ENCODE measurements at places on chromosomes 2 and 18.

- DNase-seq = no peak
Observed at GRCh38 chr2:179332903-179333302, 68.3 kb upstream of the SESTD1 start.

GRCh38 chr18:47683774-47684173 lies 246.7 kb downstream of the SMAD2 start:
- no peak for DNase-seq

- no peak for DNase-seq
Observed at GRCh38 chr18:27005589-27005988, 140.1 kb upstream of the AQP4 start.

DNA sequence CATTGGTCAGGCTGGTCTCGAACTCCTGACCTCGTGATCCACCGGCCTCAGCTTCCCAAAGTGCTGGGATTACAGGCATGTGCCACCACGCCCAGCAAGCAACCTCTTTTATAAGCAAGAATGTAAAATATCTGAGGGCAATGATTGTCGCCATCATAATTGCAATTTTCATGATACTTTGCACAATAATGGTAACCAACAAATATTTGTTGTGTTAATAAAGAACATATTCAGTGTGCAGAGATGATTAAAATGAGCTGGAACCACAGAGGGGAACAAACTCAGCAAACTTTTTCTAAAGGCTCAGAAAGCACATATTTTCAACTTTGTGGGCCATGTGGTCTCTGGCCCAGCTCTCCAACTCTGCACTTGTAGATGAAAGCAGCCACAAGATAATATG lies 115.2 kb upstream of the SIX2 start:
- no peak for DNase-seq

DNA sequence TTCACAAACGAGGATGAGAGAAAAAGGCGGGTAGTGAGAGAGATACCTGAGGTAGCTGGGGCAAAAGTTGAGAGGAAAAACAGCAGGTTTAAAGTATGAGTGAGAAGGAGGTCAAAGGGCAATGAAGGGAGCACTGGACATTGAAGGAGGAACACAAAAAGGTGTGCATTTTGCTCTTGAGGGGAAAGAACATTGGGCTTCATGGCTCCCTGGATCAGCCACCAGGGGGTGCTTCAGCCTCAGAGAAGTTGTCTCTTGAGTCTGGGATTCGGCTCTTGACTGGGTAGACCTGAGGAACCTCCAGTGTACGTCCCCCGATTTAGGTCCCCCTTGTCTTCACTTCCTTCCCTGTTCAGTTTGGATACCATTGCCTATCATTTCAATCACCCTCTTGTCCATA lies 128.5 kb downstream of the RAPGEF4 start:
- DNase-seq = no peak

DNA sequence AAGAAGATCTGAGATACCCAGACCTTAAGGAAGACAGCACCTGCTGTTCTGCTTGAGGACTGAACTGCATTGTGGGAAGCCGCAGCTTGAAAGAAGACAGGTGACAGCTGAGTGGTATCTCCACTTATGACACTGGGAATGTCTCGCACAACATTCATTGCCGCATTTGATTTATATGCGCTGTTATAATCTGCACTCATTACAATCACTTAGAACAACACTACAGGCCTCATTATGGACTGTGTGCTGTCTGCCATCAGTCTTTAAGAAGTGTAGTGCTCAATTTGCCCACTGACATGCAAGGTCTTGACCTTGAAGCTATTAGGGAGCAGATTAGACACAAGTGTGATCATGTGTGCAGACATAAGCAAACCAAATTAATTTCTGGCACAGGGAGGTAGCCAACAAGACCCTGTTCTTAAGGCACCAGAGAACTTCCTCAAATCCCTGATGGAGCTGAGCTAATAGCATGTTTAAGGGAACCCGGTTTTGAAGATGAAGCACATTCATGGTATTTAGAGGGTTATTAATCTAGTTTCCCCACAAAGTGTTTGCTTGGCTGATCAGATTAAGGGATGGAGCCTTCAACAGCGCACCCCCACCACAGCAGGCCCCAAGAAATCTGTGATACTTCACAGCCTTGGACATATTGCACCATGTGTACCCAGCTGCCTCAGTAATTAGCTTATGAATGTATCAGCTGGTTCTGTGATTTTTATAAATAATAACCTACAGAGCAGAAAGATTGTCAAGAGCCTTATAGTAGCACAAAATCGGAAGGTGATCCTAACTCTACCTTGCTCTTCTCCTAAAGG lies 146.8 kb downstream of the SATB2 start:
- no peak for DNase-seq

DNA sequence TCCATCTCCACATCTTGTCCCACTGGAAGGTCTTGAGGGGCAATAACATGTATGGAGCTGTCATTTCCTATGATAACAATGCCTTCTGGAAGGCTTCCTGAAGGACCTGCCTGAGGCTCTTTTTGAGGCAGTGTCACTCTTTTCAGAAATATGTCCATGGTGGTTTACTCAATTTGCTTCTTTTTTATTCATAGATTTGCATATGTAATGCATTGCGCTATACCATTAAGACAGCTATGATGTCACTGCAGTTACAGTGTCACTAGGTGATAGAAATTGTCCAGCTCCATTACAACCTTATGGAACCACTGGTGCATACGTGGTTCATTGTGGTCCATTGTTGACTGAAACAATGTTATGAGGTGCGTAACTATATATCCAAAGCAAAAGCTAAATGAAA lies 19.9 kb downstream of the NABP1 start:
- no peak for DNase-seq

- no peak for DNase-seq
Observed at GRCh38 chr2:127551221-127551930, 15.9 kb downstream of the MYO7B start.

DNA sequence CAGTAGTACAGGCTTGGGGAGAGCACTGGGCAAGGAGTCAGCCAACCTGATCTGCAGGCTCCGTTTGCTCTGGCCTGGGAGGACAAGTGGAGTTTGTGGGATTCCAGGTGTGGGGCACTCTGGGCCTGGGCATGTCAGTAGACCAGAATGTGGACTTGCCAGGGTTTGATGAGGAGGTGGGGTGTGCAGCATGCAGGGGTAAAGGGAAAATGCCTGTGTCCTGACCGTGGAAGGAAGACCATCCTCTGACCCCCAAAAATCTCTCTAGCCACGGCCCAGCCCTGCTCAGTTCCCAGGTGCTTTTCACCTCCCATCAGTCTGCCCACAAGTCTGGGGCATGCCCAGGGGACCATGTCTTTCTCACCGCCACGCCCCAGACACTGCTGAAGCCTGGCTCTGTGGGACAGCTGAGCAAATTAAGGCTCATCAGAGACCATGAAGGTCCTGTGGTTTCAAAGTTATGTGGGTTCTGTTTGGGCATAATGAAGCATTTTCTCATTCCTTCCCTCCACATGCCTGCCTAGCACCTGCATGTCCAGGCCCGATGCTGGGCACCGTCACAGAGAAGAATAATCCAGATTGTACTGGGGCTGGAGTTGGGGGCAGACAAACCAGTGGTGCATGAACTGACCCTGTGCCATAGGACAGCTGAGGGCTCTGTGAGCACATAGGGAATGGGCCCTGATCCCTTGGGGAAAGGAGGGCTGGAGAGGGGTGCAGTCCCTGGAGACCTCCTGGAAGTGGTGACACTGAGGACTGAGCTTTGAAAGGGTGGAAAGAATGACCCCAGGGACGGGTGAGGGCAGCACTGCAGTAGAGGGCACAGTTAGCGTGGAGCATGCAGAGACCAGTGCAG lies 6.5 kb upstream of the KCNF1 start:
- DNase-seq = no peak

- DNase-seq = no peak
Observed at GRCh38 chr2:61737841-61738240, 116.0 kb downstream of the FAM161A start.

- no peak for DNase-seq
Observed at GRCh38 chr2:155250800-155251199, 552.3 kb downstream of the KCNJ3 start.

- no peak for DNase-seq
Observed at GRCh38 chr2:85221067-85221691, 88.0 kb downstream of the TCF7L1 start.

DNA sequence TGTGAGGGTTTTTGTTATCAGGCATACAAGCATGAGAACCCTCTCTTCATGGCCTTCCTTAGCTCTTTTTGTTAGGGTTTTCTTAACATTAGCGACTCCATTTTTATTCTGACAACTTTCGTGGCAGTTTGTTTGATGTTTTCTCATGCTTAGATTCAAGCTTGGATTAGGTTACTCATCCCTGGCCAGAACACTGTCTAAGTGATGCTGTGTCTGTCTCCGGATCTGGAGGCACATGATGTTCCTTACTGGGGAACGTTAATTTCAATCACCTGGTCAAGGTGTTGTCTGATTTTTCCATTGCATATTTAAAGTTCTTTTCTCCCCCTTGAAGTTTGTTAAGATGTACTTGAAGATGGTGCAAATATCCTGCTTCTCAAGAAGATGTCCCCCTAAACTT lies 40.7 kb downstream of the DYSF start:
- no peak for DNase-seq

DNA sequence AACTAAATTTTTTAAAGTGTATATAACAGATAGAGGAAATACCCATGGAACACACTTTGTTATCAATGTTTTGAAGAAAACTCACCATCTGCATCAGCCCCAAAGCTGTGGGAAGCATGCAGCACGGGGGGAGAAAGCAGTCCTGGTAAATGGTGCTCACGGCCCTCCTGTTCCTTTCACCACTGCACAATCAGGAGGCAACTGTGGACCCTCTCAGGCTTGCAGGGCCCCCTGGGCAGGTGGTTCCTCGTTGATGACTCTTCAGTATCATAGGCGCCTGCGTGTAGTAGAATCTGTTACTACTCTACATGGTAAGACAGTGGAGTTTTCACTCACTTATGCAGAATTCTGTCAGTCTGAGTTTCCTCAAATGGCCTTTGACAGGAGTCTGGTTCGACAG lies 4.9 kb upstream of the CNDP1 start:
- DNase-seq = no peak

DNA sequence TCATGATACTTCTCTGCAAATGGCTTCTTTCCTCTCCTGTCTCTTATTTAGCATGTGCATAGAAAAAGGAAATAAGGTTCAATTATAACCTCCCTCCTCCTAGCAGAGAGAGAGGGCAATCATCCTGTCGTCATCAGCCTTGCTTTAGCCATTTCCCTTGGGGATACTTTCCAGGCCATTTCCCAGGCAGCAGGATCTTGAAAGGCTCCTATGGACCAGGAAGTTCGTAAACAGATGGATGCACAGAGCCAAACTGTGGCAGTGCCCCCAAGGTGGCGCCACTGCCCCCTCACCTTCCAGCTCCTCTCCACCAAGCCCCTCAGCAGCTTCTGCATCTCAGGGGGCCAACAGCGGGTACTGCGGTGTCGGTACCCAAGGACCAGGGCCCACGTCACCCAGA lies 157.4 kb downstream of the DTNA start:
- no peak for DNase-seq

DNA sequence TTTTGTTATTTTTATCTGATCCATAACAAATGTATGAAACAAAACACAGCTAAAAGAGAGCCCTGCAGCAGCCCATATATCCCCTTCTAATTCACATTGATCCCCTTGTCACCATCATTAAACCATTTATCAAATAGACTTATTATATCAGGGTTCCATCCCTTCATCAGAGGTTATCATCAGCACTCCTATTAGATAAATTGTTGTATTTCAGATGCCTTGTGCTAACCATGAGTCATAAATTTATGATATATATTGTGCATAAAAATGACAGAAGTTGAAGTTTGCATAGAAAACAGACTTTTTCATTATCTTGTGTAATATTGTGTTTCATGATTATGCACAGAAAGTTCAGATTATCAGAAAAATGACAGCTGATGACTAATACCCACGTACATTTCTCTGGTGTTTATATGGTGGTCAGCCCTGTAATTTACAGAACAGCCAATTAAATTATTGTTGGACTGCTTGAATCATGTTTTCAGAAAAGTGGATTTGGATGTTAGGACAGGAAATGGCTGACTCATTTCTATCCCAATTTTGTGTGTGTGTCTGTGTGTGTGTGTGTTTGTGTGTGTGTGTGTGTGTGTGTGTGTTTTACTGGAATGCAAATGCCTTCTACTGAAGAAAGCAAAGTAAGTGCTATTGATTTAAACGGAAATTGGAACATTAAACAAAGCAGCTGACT lies 80.9 kb downstream of the PPP1R1C start:
- no peak for DNase-seq

GRCh38 chr2:11963966-11964365 lies 217.5 kb downstream of the LPIN1 start:
- no peak for DNase-seq

GRCh38 chr2:11738589-11739436 lies 7.6 kb upstream of the LPIN1 start:
- DNase-seq = no peak

DNA sequence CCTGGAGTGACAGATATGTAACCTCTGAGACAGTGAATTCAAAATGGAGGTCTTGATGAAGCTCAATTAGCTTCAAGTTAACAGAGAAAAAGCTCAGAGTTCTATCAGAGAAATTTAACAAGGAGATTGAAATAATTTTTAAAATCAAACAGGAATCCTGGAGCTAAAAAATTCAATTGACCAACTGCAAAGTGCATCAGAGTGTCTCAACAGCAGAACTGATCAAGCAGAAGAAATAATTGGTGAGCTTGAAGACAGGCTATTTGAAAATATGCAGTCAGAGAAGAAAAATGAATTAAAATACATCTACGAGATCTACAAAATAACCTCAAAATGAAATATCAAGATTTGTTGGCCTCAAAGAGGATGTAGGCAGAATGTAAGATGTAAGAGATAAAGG lies 30.4 kb upstream of the BMP10 start:
- no peak for DNase-seq

DNA sequence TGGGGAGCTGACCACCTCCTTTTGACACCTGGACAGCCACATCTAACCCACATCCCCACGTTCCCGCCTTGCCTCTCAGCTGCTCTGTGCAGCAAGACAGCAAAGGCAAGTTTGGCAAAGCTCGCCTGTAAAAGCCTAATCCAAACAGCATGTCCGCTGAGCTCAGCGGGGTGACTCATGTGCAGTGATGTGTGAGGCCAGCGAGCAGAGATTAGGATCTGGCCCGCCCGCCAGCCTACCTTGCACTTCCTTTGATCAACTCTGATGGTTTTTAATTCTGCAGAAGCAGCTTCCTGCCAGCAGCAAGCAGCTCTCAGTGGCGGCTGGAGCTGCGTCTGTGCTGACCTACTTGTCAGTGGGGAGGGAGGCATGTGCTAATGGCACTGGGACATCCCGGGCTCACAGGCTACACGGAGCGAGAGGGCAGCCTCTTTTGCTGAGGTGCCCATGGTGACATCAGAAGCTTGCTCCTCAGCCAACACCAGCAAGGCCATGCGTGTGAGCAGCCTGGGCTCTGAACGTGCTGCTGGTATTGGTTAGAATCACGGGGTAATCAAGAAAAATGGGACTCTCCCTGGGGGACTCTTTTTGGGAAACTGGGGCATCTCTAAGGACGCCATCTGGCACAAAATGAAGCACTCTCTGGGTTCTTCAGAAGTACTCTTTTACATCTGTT lies 36.0 kb upstream of the EML4 start:
- DNase-seq = peak; percentile 75

DNA sequence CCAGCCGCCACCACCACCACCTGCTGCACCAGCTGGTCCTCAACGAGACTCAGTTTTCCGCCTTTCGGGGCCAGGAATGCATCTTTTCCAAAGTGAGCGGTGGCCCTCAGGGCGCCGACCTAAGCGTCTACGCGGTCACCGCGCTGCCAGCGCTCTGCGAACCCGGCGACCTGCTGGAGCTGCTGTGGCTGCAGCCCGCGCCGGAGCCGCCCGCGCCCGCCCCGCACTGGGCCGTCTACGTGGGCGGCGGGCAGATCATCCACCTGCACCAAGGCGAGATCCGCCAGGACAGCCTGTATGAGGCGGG lies 1.6 kb downstream of the LRATD1 start:
- DNase-seq = no peak

All from stimulated activated CD8-positive, alpha-beta memory T cell treated with anti-CD3 and anti-CD28 coated beads, Interleukin-15, amount 100 ng/mL, for 4 hours (primary cell).